ENCODE measurements at places on chromosomes 16 and 17.

DNA sequence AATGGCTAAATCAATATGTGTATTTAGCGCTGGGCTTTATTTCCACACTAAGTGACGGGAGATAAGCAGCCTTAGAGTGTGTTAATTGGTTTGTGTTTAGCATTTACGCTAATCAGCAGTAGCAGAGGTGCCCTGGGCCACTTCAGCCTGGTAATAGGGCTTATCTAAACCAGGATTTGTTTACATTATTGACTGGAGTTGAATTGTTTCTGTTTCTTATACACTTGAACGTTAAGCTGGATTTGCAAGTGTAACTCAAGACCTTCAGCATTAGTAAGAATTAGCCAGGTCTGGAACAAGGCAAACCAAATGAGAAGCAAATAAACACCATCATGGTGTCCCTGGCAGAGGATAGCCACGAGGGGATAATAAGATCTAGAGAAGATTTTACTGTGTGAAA is 313.6 kb downstream of the HS3ST4 start:
- DNase-seq = no peak

- DNase-seq = no peak
Observed at GRCh38 chr16:740459-740763, 386 bp downstream of the CIAO3 start.

DNA sequence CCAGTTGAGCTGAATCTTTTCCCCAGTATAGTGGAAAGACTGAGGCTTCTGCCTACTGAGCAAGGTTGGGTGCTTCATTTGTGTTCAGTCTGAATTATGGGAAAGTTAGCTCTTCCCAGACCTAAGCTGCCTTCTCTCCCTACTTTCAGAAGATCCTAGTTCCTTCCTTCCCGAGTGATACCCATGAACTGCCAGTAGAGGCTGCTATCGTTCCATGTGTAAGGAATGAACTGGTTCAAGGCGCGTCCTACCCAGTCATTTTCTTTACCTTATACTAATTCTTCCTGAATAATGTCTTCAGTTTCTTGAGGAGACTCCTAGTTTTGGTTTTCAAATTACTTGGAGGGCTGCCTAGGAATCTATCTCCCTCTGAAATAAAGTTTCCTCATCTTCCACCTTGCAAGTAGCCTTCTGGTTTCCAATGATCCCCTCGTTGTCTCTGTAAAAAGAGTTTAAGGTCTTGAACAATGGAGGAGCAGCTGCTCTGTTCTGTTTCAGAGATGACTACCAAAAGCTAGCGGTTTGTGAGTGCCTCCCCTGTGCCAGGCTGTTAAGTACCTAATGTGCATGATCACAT is 934 bp upstream of the AOC2 start:
- no peak for DNase-seq

GRCh38 chr16:86511317-86512161 is 1.2 kb downstream of the FOXF1 start:
- no peak for DNase-seq

- DNase-seq = no peak
Observed at GRCh38 chr17:57403236-57403635, 146.9 kb downstream of the MSI2 start.

DNA sequence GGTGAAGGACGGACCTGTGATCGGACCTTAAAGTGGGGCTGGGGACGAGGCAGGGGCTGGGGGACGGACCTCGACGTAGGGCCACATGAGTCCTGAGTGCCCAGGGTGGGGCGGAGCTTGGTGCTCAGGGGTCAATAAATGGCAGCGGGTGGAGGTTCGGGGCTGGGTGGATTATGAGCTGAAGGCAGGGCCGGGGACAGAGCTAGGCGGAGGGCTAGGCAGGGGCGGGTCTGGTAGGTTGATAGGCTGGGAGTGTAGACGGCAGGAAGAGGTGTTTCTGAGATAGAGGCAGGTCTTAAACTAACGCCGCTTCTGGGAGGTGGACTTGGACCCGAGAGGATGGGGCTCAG is 733 bp downstream of the CHRNB1 start:
- no peak for DNase-seq
